ENCODE measurements at places on chromosomes 7 and 10.

- no peak for DNase-seq
Observed at GRCh38 chr10:117938104-117938503, 108.6 kb downstream of the RAB11FIP2 start.

DNA sequence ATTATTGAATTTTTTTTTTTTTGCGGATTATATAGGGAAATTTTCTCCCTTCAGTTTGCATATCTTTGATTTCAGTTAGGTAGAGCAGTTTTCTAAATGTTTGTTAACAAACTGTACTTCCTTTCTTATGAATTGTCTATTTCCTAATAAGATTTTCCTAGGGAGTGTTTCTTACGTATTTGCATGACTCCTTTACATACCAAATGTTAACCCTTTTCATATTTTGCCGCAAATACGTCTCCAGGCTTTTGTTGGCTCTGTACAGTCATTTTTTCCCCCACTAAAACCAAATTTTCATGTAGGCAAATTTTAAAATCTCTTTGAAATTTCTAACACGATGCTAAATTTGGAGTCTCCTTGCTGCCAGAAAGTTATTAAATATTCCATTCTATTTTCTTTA lies 1.9 kb upstream of the FRAT2 start:
- no peak for DNase-seq

GRCh38 chr7:98921608-98922372 lies 43.5 kb downstream of the TRRAP start:
- no peak for DNase-seq

GRCh38 chr7:112023786-112024185 lies 182.4 kb downstream of the DOCK4 start:
- no peak for DNase-seq

GRCh38 chr10:72330069-72330426 lies 24.7 kb downstream of the DNAJB12 start:
- no peak for DNase-seq

Data from stimulated activated CD8-positive, alpha-beta memory T cell treated with anti-CD3 and anti-CD28 coated beads, Interleukin-4, amount 100 ng/mL, for 1 hour (primary cell).